ENCODE measurements at places on chromosomes 7 and 10.

GRCh38 chr10:86331861-86332260 lies 34.7 kb downstream of the GRID1 start:
- no peak for DNase-seq

- DNase-seq = peak; percentile 26
Measured at GRCh38 chr10:60237977-60238758, 151.5 kb downstream of the ANK3 start.

DNA sequence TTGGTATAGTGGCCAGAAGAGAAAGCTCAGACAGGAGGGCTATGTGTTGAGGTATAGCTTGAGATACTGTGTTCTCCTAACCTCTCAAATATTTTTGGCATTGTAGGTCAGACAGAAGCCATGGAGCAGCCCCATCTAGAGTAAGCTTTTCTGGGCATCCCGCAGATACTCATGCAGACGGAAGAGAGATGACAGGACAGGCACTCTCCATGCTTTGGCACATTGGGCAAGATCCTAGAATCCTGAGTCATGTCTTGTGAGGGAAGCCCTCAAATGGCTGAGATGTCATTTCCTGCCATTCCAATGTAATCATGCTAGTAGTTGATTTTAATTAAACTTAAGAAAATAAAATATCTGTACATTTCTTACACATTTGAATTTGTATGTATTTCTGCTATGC lies 16.8 kb upstream of the KIF20B start:
- DNase-seq = no peak

DNA sequence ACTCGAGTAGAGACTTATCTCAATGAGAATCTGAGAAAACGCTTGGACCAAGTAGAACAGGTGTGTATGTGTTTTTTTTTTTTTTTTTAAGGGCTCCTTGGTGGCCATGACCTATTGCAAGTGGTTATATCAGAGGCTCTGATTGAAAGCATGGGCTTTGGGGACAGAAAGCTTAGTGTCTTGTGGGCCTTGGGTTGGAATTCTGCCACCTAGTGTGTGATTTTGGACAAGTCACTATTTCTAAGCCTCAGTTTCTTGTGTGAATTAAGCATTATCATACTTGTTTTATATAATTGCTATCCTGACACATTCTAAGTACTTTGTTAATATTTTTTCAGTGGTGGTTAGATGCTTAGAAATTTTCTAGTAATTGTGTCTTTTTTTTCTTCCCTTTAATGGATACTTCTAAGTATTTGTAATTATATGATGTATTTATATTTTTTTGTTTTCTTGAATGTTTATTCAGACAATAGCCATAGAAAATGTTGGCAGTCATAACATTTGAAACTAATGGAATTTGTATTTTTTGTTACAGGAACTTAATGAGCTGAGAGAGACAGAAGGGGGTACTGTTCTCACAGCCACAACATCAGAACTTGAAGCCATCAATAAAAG lies 33.1 kb downstream of the SMC3 start:
- peak; percentile 23 for DNase-seq

GRCh38 chr7:84249656-84250055 lies 55.1 kb upstream of the SEMA3A start:
- DNase-seq = no peak
